ENCODE measurements at places on chromosomes 12 and 14.

GRCh38 chr12:22084852-22085251 lies 38.8 kb downstream of the CMAS start:
- no peak for DNase-seq

GRCh38 chr14:33793398-33794110 lies 157.3 kb downstream of the EGLN3 start:
- DNase-seq = no peak

DNA sequence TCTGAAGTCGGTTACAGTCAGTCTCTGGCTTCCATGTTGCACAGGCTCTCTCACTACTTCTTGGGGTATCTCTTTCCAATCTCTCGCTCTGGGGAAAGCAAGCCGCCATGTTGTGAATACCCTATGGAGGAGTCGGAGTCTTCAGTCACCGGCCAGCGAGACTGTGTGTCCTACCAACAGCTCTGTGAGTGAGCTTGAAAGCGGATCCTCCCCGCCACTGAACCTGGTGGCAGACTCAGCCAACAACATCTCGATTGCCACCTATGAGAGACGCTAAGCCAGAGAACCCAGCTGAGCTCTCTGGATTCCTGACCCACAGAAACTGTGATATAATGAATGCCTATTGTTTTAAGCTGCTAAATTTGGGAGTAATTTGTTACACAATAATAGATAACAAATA lies 51.5 kb downstream of the SLC15A4 start:
- DNase-seq = no peak

- no peak for DNase-seq
Observed at GRCh38 chr14:94173471-94173884, 644 bp upstream of the PPP4R4 start.

DNA sequence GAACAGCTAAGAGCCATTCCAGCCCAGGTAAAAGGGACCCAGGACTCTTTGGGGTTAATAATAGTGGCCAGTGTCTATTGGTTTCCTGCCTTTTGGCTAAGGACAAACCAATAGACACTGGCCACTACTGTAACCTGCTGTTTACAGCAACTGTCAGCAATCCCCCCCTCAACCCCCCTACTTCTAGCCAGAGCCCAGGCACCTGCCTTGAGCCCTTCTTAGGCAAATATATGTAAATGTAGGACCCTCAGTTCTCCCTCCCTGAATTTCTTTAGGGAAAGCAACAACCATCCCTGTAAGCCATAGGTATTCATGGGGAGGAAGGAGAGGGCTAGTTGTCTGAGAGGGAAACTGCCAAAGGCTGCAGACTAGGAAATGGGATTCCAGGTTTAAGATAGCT lies 22.3 kb downstream of the HOXC4 start:
- DNase-seq = no peak

DNA sequence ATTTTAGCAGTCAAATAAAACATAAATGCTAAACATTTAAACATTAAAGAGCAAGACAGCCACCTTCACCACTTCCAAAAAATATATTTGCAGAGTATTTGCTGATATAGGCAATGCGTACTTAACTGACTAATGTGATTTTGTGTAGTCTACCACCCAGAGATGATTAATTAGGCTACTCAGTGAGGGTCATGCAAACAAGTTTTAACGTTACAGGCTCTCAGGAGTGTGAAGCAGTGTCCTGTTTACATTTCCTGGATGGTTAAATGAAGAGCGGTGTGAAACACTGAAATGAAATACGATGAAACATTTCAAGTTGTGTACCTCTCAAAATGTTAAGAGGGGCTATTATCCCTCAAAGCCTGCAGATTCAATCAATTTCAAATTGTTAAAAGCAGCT lies 165.8 kb upstream of the LRIG3 start:
- no peak for DNase-seq

- no peak for DNase-seq
Observed at GRCh38 chr14:74906925-74907521, 16.0 kb downstream of the RPS6KL1 start.

DNA sequence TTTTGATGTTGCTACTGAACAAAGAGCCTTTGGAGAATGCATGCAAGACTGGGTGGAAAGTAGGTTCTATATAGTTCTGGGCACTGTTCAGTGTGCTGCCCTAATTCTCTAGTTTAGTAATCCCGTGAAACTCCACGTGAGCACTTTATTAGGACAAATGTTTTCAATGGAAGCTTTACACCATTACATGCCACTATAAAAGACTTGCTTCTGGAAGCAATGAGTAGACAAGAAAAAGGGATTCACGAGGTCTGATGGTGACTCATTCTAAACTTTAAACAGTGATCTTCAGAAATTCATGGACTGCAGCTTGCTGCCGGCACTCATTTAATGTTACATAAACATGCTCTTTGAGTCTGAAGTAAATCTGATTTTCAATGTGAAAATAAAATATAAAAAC lies 22.3 kb downstream of the ATG14 start:
- DNase-seq = no peak
